ENCODE measurements at places on chromosomes 2 and 18.

- DNase-seq: no peak
Observed at GRCh38 chr2:65277118-65277517, 49.5 kb downstream of the ACTR2 start.

GRCh38 chr18:74271635-74272034 lies 20.1 kb downstream of the CYB5A start:
- no peak for DNase-seq

GRCh38 chr2:155381436-155381835 lies 682.9 kb downstream of the KCNJ3 start:
- no peak for DNase-seq

DNA sequence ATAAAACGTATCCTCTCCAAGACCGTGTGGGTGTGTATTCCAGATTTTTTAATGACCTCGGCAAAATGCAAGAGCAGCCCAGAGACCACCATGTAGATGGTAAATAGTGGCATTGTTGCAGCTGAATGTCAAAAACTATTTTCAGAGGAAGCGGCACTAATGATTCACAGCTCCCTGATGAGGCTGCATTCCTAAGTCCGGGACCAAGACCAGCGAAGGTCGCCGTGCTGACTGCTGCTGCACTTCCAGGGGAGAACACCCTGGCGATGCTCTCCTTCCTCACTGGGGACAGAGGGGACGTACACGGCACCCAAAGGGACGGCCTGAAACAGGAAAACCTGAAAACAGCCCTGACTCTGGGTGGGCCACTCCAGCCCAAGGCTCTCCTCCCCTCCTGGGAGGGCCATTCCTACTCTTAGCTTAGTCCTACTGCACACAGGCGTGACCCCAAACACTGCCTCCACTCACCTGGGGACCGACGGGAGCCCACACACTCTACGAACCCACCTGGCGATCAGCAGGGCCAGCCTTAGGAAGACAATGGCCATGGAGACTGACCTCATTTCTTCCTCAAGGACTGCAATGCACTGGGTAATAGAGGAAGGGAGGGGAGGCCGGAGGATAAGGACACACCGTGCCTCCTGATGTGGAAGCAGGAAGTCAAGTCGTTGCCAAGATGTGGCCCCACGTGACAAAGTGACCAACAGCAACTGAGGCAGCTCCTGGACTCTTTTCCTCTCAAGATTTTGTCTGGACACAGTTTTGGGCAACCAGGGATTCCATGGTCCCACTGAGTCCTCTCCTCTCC lies 82.8 kb downstream of the ZNF516 start:
- no peak for DNase-seq

- DNase-seq: no peak
Observed at GRCh38 chr18:57087644-57088376, 59.1 kb upstream of the BOD1L2 start.

DNA sequence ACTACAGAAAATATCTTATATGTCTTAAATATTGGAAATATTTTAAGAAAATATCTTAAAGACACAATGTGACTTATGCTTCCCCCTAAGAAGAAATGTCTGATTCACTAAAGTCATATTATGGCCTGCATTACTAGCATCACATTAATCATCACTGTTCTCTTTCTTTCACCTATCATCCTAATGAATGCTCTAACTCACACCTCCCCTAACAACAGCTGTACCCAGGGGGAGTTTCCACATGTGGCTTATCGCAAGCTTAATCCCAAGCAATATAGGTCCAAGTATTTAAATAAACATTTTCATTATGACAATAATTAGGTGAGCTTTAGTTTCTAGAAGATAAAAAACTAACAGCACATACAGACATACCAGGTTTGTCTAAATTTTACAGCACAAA lies 39.6 kb downstream of the REV1 start:
- no peak for DNase-seq

DNA sequence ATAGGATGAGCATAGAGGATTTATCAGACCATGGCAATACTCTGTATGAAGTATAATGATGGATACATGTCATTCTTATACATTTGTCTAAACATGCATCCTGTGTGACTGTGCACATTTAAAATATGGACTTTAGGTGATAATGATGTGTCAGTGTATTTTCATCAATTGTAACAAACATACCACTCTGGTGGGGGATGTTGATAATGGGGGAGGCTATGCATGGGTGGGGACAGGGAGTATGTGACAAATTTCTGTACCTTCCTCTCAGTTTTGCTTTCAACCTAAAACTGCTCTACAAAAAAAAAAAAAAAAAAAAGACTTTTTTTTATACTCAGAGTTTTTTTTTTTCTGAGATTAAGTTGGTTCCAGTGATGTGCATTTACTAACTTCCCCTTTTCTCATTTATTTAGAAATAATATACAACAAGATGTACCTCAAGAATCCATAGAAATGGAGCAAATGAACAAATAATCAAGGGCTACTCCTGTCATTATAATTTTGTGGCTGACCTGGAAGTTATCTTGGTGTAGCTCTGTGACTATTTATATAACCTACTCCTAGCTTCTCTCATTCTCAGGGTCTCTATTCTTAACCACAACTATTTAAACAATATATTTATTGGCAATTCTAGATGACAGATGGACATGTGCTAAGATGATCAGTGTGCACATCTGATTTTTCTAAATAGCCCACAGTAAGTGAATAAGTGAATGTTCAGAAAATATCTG lies 108.9 kb upstream of the ITGA4 start:
- no peak for DNase-seq

DNA sequence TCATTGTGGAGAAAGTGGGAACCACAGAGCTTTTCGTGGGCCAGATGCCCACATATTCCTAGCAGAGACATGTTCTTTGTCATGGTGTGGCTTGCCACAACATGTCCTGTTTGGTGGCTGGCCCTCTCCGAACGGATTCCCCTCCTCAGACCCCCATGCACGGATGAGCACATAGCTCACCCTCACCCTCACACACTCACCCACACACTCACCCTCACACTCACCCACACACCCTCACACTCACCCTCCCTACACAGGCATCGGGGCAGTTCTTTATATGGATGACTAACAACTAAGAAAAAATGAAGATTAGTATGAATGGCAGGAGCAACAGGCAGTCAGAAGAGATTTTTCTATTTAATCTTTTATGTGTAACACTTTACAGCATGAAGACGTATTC lies 149.9 kb downstream of the ZNF236 start:
- DNase-seq: no peak

DNA sequence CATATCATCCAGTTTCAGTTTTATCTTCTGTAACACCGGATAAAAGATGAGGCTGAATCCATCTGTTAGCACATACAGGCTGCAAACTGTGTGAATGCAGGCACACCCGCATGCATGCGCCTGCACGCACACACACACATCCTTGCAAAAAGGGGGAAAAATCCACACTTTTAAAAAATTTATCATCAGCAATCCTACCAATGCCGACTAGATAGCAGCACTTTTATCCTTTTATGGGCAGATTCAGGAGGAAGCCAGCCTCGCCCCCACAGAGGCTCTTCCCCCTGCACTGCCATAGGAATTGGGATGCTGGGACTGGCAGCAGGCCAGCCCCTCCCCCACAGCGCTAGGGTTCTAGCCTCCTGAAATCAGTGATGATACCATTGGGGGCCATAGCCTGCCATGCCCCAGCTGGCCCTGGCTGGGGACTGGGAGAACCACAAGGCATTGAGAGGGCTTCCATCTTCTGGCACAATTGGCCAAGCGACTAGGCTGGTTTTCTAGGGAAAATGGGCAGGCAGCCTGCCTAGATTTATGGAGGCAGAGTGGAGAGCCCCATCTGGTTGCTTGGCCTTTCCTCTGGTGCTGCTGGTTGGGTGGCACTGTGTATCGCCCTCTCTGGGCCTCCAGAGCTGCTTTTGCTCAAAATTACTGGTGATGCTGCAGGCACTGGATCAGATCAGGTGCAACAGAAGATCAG lies 25.5 kb downstream of the CYRIA start:
- no peak for DNase-seq

- no peak for DNase-seq
Observed at GRCh38 chr2:63408530-63408929, 179.7 kb downstream of the WDPCP start.

GRCh38 chr2:150555611-150556356 lies 68.3 kb upstream of the RND3 start:
- no peak for DNase-seq

DNA sequence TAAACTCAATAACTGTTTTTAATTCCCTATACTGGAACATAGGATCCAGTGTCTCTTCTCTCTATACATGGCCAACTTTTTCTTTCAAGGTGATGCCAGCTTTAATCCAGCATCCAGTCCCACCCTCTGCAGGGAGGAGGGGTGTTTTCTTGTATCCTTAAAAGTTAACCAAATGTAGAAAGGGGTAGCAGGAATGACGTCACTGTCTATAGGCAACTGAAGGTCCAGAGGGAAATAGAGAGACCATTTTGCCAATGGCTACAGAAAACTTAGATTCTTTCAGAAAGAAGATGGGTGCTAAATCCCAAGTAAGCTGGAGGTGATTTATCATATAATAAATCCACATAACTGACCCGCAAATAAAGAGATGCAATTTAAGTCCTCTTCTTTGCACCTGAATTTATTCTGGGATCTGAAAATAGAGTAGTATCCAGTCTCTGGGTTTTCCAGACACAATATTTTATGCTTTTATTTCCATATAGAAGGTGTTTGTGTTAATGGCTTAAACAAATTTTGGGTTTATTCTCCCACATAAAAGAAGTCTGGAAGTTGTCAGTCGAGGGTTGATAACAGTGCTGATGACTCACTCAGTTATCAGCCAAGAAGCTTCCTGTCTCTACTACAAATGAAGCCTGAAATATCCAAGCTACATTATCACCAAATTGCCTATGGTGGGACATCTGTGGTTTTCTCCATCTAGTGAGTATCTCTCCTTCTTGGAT lies 5.7 kb upstream of the DNER start:
- no peak for DNase-seq

DNA sequence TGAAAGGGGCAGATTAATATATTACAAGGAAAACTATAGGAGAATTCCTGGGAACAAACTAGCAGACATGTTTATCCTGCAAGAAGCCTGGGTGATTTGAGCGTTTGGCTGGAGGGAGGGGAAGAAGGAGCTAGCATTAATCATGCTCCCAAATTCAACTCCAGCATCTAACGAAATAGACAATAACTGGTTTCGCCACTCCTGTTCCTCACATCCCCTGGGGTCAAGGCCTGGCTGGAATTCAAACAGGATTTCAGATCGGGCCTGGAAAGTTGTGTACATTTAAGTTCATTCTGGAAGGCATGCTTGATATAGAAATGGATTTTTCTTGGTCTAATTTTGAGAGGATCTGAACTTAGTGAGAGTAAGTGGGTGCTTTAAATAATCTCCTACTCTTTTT lies 126.1 kb upstream of the CTAGE1 start:
- no peak for DNase-seq

- no peak for DNase-seq
Observed at GRCh38 chr2:25698752-25699151, 25.4 kb upstream of the DTNB start.

DNA sequence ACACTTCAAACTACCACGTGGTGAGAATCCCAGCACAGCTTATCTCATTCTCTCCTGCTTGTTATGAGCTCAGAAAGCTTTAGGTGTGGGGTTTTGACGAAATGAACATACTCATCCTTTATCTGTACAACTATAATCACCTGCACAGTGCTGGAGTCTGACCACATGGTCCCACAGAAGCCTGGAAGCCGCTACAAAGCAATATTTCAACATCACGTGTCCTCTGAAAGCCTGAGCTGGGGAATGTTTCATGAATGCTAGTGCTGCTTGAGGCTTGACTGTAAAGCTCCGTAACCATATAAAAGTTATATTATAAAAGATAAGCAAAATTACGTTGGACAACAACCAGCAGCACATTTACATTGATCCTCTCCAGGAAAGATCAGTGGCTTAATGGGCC lies 43.9 kb downstream of the PIEZO2 start:
- DNase-seq: no peak

DNA sequence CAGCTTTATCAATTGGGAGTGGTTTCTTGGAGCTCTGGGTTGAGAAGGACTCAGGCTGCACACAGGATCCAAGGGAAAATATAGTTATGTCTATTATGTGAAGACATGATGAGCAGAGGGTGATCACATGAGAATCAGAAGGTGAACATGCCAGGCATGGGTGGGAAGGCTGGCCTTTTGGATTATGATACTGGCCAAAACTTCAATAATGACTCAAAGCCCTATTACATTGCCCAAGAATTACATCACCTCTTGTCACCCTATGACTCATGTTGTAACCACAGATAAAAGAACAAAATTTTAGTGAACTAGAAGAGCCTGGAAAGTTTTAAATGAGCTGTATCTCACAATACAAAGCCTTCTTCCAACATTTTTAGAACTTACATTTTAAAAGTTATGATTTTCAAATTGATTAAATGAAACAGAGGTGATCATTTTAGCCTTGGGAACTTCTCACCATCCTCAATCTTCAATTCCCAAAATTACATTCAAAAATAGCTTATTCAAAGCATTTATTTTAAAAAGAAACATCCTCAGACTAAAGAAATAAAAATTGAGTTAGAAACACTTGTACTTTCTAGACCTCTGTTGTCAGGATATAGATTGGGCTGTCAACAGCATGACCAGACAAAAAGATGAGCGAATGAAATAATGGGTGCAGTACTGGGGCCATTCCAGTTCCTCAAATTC lies 428.3 kb downstream of the MBD2 start:
- no peak for DNase-seq

DNA sequence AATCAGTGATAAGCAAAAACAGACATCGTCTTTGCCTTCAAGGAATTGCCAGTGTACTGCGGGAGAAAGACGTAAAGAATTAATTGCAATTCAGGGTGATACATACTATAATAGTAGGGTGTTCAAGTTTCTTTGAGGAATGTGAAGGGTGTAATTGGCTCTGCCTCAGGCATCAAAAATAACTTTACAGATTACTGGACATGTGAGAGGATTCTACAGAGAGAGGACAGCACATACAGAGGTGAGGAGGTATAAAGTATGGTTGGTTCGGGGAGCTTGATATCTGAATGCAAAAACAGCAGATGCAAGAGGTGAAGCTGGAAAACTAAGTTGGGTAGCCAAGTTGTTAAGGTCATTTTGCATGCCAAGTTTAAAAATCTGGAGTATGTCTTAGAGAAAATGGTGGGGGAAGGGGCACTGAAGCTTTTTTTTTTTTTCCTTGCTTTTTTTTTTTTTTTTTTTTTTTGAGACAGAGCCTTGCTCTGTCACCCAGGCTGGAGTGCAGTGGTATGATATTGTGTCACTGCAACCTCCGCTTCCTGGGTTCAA lies 227.5 kb upstream of the FOSL2 start:
- no peak for DNase-seq

DNA sequence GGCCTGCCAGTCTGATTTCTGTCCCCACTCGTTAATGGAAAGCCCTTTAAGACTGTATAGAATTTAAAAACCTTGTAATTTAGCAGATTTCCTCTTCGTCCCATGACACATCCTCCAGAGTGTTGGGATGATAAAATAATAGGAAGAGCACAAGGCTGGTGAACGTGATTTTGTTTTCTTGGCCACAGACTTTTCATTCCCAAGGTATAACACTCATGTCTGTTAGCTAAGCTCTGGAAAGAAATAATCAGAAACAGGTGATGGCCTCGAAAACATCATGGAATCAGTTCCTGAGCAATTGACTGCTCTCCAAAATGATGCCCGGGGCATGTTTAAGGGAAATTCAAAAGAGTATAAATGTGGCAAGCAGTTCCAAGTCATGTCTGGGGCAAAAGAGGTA lies 337.8 kb upstream of the TCF4 start:
- no peak for DNase-seq
